Urothelium cell line (cell line): ENCODE measurements at places on chromosomes 2 and 18.

GRCh38 chr2:191177751-191178736 lies 27.2 kb upstream of the STAT4 start:
- no peak for DNase-seq

- DNase-seq, result peak; percentile 31
Measured at GRCh38 chr18:33495278-33495677, 54.8 kb upstream of the CCDC178 start.

DNA sequence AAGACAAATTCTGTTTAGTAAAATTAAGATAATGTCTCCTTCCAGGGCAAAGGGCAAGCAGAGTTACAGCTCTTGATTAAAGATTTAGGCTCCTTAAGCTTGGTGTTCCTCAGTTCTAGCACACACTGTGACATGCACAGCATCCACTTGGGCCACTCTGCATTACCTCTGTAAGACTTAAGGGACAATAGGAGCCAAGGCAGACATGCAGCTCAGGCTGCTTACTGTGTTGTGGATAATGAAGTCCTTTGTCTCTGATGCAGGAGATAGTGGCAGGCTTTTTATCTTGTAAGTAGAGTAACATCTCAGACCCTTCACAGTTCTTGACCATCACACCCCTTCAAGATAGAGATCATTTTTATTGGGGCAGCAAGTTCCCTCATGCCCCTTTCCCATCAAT lies 31.2 kb downstream of the RBM45 start:
- no peak for DNase-seq

GRCh38 chr18:34048423-34048822 lies 176.3 kb downstream of the NOL4 start:
- DNase-seq, result no peak

DNA sequence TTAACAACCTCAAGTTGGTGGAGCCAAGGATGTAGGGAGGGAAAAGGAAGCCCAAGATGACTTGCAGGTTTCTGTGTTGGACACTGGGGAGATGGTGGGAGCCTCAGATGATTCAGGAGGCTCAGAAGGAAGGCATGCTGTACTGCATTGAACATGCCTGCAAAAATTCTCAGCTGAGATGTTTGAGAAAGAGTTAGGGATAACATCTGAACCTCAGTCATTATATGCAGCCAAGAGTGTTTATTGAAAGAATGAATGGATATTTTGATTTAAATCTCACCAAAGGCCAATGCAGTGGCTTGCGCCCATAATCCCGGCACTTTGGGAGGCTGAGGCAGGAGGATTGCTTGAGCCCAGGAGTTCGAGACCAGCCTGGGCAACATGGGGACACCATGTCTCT lies 243.0 kb downstream of the MYCN start:
- no peak for DNase-seq

- DNase-seq, result no peak
Measured at GRCh38 chr2:55555977-55556376, 36.5 kb downstream of the CFAP36 start.

DNA sequence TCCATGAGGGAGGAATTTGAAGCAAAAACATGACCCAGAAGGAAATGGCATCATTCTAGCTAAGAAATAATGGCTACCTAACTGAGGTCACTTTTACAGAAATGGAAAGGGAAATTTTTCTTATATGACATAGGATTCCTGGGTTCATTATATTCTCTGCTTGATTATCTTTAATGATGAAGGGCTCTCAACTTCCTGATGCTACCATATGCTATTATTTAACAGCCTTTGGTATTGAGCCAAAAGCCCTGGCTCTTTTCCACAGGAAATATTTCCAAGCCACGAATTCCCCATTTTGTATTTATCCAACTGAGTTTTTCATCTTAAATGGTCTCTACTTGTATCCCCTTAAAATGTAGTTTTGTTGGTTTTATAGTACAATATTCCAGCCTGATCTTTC lies 63.2 kb upstream of the NPAS2 start:
- no peak for DNase-seq

GRCh38 chr2:218860950-218861381 lies 1.4 kb downstream of the WNT6 start:
- peak; percentile 55 for DNase-seq

DNA sequence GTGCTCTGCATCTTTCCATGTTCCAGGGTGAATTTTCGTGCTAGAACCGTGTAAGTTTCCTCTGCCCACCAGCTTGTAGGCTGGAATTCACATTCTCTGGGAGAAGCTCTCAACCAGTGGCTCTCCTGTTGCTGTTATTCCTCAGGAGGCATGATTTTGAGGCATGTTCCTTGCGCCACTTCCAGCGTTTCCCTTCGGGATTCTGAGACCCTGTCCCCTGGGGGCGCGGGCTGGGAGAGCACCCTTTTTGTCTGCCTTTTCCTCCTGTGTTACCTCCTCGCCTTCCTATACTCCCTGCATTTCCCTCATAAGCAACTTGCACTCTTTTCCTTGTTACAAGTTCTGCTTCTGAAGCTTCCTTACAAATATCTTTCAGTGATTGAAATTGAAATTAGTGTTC lies 156.4 kb downstream of the PTPRM start:
- no peak for DNase-seq

- DNase-seq, result no peak
Measured at GRCh38 chr2:38038682-38039081, 37.3 kb downstream of the CYP1B1 start.
